ENCODE measurements at places on chromosomes 2 and 18.

DNA sequence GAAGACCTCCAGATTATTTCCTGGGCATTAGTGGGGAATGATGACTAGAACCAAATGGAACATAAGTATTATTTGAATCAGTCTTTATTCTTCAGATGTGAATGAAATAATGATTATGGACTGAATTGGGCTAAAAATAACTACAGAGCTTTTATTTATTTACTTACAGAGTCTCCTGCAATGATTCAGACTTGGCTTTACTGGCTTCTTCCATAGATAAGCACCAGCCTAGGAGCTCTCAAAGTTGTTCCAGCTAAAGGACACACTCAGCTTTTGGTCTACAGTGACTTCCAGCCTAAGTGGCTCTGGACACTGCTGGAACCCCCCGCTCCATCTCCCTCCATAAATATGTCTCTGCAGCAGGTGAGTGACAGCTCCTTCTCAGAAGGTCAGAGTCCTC lies 24.3 kb upstream of the ARHGAP25 start:
- DNase-seq, result no peak

DNA sequence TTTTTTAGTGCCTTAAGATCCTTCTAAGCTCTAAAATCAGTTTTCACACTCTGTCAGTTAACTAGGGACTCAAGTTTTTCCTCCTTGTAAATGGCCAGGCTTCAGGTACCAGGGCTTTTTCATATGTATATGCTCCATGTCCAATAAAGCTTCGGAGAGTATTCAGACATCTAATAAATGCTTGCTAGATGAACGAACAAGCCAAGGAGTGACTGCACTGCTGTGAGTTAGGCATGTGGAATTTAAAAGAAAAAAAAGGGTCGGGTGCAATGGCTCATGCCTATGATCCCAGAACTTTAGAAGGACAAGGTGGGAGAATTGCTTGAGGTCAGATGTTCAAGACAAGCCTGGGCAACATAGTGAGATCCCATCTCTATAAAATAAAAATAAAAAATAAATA lies 81.9 kb downstream of the CDH2 start:
- DNase-seq, result no peak

DNA sequence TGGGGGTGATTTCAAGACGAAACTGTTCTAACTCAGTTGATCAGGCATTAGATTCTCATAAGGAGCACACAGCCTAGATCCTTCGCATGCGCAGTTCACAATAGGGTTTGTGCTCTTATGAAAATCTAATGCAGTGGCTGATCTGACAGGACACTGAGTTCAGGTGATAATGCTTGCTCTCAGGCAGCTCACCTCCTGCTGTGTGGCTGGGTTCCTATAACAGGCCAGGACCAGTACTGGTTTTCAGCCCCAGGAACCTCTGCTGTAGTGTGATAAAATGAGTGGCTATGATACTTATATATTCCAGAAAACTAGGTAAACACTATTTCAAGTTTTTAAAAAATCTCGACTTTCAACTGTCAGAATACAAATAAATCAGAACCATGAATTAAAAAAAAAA lies 271.4 kb downstream of the GALNT13 start:
- DNase-seq, result no peak

- DNase-seq, result no peak
Measured at GRCh38 chr2:8500124-8501054, 181.5 kb upstream of the ID2 start.

GRCh38 chr2:224166654-224167053 lies 127.6 kb upstream of the SERPINE2 start:
- no peak for DNase-seq

DNA sequence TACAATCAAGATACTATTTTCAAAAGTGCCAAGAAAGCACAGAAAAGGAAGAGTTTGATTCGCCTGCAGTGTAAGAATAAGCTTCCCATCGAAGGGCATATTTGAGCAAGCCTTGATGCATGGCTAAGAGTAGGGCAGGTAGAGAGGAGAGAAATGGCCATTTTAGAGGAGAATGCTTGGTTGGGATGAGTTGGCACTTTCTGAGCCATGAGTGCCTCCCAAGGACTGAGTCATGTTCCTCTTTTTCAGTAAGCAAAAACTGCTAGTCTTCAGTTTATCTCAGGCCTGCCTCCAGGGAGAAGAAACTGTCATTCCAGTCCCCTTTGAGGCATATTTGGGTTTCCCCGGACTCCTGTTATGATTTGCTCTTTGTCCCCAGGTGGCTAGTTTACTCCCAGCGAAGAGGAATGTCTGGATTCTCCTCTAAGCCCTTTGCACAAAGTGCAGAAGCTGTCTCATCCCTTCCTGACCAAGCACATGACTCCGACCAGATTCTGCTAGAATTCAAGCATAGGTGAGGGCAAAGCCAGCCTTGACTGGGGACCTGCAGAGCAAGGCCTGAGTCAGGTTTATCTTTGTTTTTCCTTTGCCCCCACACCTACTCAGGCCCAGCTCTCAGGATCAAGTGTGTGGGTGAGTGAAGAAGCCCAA lies 115.2 kb downstream of the TTC32 start:
- no peak for DNase-seq

- DNase-seq, result no peak
Measured at GRCh38 chr18:42922363-42922762, 193.1 kb downstream of the RIT2 start.

GRCh38 chr2:190254063-190254850 lies 65.4 kb downstream of the HIBCH start:
- no peak for DNase-seq

DNA sequence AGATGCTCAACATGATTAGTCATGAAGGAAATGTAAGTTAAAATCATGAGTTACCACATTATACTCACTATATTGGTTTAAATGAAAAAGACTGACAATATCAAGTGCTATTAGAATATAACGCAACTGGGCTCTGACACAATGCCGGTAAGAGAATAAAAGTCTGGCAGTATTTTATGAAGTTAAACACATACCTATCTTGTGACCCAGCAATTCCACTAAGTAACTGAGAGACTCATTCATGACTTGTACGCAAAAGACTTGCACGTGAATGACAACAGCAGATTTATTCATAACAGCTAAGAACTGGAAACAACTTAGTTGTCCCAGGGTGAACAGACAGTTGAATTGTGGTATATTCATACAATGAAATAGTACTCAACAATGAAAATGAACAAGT lies 342.1 kb downstream of the SLC4A3 start:
- no peak for DNase-seq

DNA sequence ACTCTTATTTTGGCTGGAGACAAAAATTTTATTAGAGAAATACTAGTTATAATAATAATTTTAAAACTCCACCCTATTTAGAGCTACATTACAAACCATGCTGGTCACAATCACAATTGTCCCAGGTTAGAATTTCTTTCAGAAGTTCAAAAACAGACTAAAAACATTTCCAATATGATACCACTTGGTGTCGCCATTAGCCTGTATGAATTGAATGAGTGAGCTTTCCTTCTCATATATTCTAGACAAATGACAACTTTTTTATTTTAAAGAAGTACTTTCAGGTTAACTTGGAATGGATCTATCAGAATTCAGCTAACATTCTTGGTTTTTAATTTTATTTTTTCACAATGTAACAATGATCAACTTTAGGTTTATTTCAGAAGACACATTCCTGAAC lies 48.0 kb downstream of the SERPINB8 start:
- DNase-seq, result no peak

- DNase-seq, result no peak
Measured at GRCh38 chr18:35646449-35646848, 64.9 kb downstream of the GALNT1 start.

DNA sequence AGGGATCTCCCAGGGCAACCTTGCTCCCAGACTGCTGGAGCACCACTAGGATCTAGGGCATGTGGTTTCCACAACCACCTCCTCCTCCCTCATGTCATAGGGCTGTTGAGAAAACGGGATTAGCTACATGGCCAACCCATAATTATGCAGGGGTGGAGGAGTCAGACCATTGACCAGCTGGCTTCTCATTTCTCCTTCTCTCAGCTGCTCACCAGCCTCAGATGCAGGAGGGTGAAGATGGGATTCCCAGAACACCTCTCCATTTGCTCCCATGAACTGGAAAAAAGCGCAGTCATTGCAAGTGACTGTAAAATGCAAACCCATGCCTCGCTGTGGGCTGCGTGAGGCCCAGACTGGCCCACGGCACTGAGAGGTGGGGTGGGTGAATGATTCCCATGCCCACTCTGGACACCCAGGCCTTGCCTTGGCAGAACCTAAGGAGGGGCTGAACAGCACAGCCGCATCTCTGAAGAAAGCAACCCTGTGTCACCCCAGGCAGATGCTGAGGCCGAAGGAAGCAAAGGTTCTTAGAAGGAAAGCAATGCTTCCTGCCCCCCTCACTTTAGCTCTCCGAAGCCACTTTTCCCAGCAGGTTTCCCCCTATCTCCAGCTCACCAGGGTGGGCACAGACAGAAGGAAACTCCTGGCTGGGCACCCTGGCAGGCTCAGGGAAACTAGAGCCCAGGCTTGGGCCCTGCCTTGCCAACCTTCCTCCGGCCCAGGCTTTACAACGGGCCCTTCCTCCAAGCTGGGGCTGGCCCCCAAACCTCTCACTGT lies 69.6 kb upstream of the RTN4 start:
- DNase-seq, result no peak

- no peak for DNase-seq
Measured at GRCh38 chr2:57598551-57598950, 448.1 kb upstream of the VRK2 start.

DNA sequence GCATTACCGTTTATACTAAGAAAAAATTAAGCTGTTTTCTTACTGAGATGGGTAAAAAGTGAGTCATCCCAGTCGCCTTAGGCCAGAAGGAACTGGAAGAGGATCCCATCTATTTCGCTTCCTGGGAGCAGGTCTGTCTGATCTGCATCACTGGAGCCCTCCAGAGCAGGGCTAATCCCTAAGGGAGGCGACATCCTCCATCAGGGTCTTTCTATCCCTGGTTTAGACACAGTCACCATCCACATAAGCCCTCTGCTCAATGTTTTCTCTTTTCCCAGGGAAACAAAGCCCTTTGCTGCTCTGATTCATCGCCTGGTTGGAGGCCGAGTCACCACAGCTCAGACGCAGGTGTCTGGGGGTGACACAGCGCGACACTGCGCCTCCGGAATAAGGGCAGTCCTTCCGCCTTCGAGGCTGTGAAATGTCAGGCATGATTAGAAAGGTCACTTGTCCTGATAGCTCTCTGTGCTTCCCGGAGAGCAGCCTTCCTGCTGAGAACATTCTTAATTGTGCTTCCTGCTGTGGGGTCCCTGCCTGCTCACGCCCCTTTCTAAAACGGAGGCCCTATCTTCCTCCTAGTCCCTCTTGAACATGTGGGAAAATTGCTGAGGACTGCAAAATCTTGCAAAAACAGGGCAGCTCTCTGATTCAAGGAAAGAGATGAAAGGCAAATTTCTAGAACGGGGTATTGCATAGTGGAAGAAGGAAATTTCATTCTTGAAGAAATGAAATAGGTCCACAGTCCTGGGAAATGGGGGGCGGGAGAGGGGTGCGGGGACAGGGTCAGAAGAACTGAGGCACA lies 56.3 kb downstream of the MARCHF4 start:
- no peak for DNase-seq

DNA sequence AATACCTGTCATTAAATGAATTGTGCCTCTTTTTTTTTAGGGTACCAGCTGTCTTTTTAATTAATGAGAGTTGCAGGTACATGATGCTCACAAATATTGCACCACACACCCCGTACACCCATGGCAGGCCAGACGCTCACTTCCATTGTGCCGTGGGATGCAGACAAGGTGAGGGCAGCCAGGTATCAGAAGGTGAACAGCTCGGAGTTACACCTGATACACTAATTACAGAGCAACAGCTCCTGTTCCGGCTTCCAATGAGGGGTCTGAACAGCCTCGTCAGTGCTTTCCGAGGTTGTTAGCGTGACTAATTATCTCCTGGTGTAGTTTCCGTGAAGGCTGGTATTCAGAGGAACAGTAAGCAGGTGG lies 442.8 kb downstream of the ZNF516 start:
- no peak for DNase-seq

- DNase-seq, result no peak
Measured at GRCh38 chr2:120539937-120540718, 194.2 kb downstream of the INHBB start.

DNA sequence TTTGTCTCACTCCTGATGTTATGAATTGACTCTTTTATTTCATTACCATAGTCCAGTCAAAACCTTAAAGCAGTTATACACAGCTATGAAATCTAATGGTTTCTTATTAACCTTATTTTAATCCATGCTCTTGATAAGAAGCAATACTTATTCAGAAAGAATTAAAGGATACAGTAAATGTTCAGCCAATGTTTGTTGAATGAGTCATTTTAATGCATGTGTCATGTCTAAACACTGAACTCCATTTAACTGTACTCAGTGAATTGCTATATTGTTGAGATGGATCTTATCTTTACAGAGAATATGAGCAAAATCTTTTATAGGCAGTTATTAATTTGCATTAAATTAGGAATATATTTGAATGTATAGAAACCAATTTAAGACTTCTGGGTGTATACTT lies 135.1 kb upstream of the TFPI start:
- no peak for DNase-seq

DNA sequence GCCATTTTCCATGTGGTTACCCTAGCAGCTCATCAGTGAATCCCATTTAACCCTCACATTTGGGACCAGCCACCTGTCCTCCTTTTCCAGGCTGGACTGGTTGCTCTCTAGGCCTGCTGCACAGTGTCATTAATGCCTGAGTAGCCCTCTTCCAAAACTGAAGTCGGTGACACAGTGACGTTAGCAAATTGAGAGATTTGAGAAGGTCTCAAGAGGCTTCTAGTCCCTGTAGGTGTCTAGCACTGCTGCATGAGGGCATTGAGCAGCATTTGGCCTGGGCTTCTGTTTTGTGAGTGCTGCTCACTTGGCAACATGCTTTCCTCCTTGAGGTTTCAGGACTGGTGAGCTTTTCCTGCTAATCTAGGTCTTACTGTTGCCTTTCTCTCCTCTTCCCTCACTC lies 36.7 kb downstream of the PKP4 start:
- DNase-seq, result no peak

DNA sequence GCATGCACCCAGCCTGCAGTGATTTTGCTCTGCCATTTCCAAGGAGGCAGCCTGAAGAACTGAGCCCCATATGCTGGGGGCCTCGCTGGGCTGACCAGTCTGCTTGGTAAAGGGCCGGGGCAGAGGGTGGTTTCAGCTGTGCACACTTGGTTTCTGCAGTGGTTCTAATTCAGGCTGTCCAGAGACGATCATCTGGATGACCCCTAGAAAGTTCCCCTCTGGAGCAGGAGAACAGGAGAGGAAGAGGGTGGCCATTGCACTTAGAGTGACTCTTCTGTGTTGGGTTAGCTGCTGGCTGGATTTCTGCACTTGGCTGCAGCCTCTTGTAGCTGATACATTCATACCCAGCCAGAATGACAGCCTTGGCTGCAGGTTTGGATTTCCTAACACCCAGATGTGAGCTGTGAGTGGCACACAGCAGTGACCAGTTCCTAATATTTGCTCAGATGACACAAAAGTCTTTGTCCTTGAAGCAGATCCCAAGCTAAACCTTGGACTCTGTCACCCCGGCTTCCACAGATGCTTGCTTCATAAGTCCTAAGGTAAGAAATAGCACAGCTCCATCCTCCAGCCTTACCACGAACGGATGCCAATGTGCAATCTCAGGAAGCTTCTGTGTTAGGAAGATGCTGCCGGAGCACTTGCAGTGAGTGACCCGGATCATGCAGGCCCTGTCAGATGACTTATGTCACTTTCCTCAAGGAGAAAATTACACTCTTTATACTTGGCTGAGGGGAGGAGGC lies 105.6 kb downstream of the HNRNPLL start:
- no peak for DNase-seq
